Natural killer cell (primary cell): ENCODE measurements at places on chromosomes 12 and 14.

GRCh38 chr12:19572920-19573558 lies 133.7 kb downstream of the AEBP2 start:
- no peak for DNase-seq

DNA sequence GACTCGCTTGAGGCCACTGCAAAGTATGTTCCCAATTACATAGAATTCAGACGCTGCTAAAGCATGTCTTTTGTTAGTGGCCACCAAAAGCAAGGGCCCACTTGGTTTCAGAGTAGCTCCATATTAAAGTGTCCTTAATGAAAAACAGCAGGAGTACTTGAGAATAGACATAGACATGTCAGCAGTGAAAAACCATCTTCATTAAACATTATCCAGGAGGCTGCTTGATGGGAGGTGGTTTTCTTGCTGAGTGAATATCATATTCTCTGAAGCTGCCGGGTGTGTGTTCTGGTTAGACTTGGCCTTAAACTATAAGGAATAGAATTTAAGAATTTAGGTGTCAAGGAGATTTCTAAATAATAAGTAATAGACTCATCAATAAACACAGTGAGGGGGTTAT lies 79.5 kb upstream of the CCDC198 start:
- DNase-seq: no peak

DNA sequence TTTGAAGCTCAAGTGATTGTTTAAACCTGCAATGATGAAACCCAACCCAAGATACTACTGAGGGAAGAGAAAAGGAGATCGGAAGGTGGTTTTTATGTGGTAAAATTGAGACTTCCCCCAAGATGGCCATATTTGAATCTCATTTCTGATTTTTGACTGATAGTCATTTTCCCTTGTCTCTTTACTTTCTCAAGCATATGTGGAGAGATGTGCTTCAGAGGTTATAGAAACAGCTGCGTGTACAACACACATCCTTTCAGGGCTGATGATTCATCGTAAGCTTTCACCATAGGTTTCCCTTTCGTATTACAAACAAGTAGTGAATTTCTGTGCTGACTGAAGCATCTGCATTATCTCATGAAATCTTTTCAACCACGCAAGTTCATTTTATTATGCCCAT lies 276.2 kb downstream of the EMP1 start:
- no peak for DNase-seq

DNA sequence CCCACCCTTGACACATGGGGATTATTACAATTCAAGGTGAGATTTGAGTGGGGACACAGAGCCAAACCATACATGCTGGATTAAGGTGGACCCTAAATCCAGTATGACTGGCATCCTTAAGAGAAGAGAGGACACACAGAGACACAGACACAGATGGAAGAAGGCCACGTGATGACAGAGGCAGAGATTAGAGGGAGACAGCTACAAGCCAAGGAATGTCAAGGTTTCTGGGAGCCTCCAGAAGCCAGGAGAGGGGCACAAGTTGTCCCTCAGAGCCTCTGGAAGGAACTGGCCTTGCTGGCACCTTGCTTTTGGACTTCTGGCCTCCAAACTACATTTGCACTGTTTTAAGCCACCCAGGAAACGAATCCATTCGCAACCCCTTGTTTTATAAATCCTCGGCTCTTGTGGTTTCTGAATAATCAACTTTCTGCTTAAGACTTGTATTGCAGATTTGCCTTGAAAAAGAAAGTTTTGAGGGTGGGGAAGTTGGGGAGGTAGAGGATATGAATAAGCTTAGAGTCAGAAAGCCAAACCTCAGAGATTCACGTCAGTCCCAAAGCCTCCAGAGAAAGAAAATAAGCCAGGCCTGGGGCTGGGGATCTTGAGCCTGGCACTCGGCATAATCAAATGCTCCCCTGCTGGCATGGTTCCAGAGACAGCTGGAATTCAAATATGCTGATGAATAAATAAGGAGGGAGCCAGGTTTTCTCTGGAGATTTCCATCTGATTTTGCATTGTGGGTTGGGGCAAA lies 224.2 kb upstream of the PWP1 start:
- DNase-seq: no peak

GRCh38 chr14:101961011-101961721 lies 3.2 kb upstream of the DYNC1H1 start:
- DNase-seq: peak; percentile 69

- DNase-seq: no peak
These were observed 138.1 kb downstream of the BCL11B start for GRCh38 chr14:99133636-99134515.

DNA sequence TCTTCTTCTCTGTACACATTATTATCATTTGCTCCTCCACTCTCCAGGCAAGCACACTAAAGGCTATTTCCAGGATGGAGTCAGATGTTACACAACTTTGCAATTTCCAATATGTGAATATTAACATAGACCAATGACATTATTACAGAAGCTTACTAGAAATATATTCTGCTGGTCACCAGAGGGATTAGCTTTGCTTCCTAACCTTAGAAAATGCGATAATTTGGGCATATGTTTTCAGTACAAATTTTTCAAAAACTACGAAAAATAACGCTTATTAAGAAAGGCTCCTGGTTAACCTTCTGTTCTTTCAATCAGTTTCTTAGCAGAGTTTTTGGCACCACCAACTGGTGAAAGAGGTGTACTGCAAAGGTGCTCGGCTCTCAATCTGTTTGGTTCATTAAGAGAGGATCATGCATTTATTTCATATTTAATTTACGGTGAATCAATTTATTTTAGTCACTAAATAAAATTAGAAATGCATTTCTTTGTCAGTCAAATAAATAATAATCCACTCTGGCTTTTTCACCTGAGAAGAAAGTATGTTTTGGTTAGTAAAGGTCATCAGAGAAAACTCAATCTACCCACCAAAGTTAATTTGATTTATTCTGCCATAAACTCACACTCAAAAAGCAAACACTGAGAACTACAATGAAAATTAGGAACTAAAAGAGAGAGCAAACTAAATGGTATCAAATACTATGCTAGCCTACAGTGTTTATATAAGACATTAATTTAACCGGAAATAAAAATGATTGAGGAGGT lies 39.2 kb downstream of the EFCAB11 start:
- peak; percentile 40 for DNase-seq

GRCh38 chr14:69490219-69490918 lies 5.8 kb downstream of the PLEKHD1 start:
- DNase-seq: no peak

DNA sequence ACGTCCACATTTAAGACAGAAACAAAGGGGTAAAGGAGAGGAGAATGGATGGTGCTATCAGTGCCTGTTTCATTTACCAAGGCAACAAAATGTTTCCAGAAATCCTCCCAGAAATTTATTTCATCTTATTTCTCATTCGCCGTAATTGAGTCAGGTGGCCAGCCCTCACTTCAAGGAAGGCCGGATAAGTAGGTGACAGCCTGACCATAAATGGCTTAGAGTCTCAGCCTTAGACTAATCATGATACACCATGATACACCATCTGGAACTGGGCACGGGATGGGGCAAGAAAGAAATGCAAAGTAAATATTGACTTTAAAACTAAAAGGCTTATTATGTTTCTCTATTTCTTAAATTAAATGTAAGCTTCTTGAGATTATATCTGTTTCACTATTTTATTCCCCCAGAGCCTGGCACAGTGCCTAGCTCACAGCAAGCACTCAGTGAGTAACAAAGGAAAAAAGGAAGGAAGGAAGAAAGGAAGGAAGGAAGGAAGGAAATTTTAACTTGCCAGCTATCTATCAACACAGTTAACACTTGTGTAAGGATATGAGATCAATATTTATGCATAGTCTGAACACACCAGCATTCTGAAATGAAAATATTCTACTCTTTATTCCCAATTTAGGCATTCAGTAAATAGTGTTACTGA lies 106.1 kb upstream of the FSCB start:
- DNase-seq: no peak

- DNase-seq: no peak
These were observed 74.8 kb upstream of the CLMN start for GRCh38 chr14:95394297-95395097.

- no peak for DNase-seq
These were observed 587 bp downstream of the DLK1 start for GRCh38 chr14:100727086-100727872.

- no peak for DNase-seq
These were observed 344.0 kb upstream of the PRICKLE1 start for GRCh38 chr12:42933461-42934081.

DNA sequence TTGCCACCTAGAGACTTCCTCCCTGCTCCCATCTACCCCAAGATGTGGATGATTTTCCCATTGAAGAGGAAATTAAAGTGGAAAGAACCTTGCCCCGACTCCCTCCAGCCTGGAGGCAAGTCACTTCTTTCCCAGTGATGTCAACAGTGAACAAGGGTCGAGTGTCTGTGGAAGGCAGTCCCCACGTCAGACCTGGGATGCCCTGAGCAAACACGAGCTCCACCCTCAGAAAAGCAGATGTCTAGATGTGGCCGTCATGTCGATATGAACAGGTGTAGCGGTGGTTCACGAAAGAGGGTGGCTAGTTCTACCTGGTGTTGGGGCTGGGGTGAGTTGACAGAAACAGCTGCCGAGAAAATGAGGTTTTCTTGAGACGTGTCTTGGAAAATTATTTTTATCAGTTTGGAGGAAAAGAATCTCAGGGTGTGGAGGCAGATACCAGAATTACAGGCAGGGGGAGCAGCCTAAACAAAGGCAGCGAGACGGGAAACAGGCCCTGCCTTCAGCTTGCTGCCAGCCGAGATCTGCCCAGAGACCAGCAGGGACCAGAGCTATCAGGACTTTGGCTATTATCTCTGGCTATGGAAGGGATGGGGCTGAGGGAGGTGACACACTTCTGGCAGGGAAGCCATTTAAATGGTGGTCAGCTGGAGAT lies 25.9 kb downstream of the SYNDIG1L start:
- DNase-seq: no peak

- no peak for DNase-seq
These were observed 32.3 kb downstream of the RASSF9 start for GRCh38 chr12:85803923-85804322.

GRCh38 chr14:79270361-79270760 lies 940.9 kb downstream of the DIO2 start:
- no peak for DNase-seq

GRCh38 chr12:18224745-18225144 lies 36.6 kb upstream of the PIK3C2G start:
- DNase-seq: no peak

GRCh38 chr14:29990993-29991392 lies 63.3 kb upstream of the PRKD1 start:
- no peak for DNase-seq

- no peak for DNase-seq
These were observed 194.1 kb downstream of the NOVA1 start for GRCh38 chr14:26403760-26404159.

DNA sequence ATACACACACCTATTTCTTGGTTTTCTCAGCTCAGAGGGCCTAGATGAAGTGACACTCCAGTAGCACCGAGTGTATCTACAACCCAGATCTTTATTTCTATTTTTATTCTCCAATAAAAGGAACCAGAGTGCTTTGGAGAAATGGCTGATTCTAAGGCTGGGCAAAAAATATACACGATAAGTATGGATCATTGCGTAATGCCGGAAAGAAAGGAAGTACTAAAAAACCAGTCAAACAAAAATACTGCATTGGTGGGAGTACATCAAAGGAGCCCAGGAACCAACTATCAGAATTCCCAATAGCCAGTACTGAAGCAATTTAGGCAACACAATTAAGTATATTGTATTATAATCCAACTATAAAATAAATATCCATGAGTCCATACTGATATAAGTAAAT lies 400.9 kb upstream of the CCDC196 start:
- no peak for DNase-seq

DNA sequence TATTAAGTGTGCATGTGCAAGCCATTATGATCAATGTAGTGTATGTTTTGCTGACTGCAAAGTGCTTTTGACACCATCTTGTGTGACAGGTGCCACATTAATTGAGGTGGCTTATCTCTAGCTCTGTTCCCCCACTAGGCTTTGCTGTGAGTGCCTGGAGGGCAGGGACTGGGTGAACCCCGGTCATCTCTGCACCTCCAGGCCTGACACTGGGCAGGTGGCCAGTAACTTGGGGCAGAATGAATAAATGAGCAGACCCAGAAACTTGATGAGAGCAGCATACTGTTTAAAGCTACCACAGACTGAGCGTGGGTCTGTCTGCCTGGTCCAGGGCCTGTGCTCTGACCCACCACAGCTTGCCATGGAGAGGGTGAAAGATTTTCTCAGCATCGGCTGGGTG lies 151.6 kb downstream of the CALM1 start:
- DNase-seq: no peak

DNA sequence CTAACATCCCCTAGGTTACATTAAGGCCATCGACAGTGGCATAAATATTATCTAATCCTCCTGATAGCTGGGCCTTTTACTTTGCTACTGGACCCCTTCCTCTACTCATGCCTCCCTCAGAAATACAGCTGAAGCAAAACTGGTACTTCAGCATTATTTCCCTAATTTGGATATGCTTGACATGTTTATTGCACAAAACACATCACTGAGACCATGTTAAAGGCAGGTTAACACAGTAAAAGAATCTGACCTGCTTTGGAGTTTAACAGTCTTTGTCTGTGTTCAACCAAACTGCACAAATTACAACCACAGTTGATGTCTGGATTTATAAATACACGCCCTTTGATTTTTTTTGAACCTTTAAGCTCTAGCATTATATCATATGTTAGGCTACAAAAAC lies 156.6 kb downstream of the FOXA1 start:
- no peak for DNase-seq

DNA sequence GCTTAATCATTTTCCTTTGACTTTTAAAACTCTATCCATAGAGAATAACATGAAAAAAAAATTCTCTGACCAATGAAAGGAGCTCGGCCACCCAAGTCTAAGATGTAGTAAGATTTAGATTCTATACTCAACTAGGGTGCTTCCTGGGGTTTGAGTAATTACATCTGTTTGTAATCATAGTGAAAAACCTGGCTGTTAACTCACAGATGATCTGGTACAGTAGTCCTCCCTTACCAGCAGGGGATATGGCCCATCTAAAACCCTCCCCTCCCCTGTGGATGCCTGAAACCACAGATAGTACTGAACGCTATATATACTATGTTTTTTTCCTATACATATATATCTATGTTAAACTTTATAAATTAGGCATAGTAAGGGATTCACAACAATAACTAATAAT lies 89.2 kb downstream of the DAAM1 start:
- no peak for DNase-seq

GRCh38 chr12:12441429-12441807 lies 84.5 kb downstream of the BORCS5 start:
- DNase-seq: no peak

DNA sequence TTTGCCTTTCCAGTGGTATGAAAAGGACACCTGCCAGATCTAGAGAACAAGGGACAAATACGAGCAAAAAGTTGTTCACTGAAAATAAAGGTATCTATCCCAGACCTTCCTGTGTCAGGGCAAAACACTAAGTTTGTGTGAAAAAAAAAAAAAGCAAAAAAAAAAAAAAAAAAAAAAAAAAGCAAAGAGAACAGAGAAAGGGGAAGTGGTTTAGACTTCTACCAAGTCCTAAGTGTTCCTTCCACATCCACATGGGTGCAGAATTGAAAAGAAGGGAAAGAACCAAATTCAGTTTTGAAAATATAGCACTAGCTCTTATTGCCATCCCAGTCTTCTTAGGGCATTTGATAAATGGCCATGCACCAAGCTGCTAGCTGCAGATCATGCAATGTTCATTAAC lies 41.7 kb downstream of the ZCRB1 start:
- DNase-seq: no peak
